Activated gamma-delta T cell (primary cell): ENCODE measurements at places on chromosomes 13 and 19.

DNA sequence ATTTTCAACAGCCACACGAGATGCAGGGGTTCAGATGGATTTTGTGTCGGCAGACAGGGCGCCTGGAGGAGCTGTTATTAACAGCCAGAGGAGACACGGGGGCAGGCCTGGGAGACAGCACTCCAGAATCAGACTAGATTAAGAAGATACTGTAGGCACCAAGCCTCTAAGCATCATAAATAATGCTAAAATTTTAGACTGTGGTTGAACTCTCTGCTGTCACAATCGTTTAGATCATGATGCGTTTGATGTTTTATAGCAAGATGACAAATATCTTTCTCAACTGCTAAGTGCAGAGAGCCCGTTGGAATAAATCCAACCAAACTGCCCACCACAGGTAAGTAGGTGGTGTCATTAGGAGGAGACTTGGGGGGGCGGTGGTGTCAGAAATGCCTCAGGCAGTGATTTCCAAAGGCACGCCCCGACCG, 63.9 kb downstream of the CEBPG start:
- no peak for DNase-seq

GRCh38 chr13:104750377-104750776, 1684.2 kb upstream of the SLC10A2 start:
- no peak for DNase-seq

DNA sequence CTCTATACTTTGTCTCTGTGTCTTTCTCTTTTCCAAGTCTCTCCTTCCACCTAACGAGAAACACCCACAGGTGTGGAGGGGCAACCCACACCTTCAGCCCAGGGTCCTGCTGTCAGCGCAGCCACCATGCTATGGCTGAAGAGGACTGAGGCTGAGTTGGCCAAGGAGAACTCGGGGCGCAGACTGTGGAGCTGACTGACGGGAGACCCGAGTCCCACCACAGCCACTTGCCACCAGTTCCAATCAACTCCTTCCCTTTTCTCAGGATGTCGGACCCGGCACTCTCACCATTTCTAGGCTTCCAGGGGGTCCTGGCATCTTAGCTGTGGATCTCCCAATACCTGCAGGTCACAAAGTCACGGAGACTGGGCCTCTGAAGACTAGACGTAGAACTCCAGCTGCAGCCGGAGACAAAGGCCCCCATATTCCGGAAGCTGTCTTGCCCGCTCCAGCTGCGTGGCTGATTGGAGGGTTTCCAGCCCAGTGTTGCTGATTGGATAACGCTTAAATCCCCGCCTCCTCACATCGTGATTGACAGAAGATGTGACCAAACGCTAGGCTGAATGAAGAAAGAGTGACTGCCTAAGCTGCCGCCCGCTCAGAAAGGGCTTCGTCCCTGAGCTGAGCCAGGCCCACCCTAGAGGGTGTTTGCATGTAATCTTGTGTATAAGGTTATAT, 63.6 kb downstream of the ZNF429 start:
- DNase-seq = peak; percentile 23

DNA sequence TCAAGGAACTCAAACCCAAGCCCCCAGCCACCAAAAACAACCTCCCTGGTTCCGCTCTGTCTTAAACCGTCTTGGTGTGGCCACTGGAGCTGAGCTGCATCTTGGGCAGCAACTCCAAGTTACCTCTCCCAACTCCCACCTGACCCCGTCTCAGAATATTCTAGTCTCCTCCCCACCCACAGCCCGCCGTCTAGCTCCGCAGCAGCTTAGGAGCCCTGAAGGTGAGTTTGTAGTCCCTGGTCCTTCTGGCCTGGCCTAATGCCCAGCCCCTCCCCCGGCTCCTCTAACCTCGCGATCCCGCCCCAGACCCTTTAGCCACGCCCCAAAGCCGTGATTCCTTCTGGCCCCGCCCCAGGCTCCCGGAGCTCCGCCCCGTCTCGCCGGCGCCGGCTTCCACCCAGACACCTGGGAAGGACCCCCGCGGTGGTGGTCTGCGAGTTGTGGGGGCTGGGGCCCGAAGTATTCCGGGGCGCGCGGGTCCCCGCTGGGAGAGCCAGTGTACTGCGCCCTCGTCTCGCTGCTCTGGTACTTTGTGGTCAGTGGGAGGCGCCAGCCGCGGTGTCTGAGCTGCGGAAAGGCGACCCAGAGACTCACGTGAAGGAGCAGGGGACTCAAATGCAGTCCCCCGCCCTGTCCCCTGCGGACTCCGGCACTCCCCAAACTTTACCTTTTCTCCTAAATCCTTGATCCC, 2.5 kb upstream of the LHB start:
- DNase-seq = peak; percentile 38

DNA sequence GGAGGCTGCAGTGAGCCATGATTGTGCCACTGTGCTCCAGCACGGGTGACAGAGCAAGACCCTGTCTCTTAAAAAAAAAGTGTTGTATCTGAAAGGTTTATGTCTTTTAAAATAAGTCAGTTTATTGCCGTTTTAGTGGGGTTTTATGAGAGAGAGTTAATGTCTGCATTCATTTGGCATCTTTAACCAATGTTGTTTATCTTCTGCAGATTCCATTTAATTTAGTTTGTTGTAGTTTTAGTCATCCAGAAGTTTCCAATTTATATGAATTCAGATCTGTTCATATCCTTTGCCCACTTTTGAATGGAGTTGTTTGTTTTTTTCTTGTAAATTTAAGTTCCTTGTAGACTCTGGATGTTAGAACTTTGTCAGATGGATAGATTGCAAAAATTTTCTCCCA, 36.7 kb upstream of the LPAR6 start:
- no peak for DNase-seq

- DNase-seq = no peak
Observed at GRCh38 chr13:33152389-33152788, 133.2 kb downstream of the STARD13 start.

- no peak for DNase-seq
Observed at GRCh38 chr19:19211499-19212420, at the start of gene NCAN. Gene NCAN, plus strand, starts transcription at chr19:19211958. Its CDS starts 4,996 bp downstream, at chr19:19216954.

GRCh38 chr19:13952931-13953531, 722 bp downstream of the DCAF15 start:
- DNase-seq = no peak

GRCh38 chr13:42602906-42603305, 29.0 kb downstream of the TNFSF11 start:
- no peak for DNase-seq

DNA sequence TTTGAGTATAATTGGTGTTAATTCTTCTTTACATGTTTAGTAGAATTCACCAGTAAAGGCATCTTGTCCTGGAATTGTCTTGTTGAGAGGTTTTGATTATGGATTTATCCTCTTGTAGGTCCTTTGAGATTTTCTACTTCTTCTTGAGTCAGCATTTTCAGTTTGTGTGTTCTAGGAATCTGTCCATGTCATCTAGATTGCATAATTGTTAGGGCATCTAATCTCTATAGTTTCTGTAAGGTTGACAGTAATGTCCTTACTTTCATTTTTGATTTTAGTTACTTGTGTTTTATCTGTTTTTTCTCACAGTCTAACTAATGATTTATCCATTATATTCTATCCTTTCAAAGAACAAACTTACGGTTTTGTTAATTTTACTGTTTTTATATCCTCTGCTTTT, 492.0 kb downstream of the FGF9 start:
- DNase-seq = no peak

DNA sequence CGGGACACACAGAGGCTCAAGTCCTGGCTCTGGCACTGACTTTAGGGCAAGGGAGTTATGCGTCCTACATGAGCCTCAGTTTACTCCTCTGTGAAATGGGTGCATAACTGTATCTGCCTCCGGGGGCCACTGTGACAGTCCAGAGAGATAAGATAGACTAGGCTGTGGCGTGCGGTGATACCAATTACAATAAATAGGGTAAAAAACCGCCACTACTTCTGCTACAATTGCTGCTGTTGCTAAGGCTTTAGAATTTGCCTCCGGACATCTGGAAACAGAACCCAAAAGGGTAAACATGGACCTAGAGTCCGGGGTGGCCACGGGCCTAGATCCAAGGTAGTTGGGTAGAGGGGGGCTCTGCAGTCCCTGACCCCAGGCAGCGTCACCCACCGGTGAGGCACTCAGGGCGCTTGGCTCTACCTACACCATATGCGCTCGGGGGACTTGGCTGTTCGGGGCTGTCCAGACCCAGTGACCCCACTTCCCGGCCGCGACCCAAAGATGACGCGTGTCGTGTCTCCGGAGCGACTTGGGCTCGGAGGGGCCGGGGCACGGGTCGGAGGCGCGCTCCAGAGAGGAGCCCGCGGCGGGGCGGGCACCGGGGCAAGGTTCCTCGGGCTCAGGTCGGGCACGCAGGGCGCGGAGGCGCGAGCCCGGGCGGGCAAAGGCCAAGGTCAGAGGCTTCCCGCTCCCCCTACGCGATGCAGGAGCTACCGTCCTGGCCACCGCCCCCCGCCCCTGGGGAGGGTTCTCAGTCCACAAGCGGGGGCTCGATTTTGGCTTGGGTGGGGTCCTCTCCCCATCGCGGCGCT, 1.1 kb downstream of the INSR start:
- DNase-seq = no peak

DNA sequence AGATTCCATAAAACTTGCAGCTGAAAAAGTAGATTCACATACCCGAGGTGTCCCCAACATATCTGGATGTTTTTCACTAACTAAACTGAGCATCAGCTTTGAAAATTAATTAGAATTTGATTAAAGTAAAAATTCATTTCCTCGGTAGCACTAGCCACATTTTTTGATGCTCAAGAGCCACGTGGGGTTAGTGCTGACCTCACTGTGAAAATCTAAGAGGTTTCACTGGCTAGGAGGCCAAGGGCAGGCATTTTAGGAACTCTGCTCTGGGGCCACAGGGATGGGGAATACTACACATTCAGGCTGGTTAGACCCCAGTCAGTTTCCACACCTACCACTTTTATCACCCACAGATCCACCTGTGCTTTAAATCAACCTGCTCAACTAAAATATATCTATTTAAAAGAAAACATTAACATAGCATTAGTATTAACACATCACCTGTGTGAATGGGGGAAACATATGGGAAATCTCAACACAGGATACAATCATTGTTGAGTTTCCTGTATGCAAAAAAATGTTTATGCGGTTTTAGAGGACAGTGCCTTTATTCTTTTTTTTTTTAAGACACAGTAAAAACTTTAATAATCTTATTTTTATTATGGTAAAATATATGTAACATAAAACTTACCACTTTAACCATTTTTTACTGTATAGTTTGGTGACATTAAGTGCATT, 45.5 kb downstream of the BRD4 start:
- no peak for DNase-seq

GRCh38 chr19:18671303-18672043, 12.0 kb upstream of the CRTC1 start:
- DNase-seq = no peak

- no peak for DNase-seq
Observed at GRCh38 chr13:72208112-72208645, 341.2 kb upstream of the DACH1 start.

- DNase-seq = no peak
Observed at GRCh38 chr19:47022541-47023447, 3.2 kb downstream of the NPAS1 start.

DNA sequence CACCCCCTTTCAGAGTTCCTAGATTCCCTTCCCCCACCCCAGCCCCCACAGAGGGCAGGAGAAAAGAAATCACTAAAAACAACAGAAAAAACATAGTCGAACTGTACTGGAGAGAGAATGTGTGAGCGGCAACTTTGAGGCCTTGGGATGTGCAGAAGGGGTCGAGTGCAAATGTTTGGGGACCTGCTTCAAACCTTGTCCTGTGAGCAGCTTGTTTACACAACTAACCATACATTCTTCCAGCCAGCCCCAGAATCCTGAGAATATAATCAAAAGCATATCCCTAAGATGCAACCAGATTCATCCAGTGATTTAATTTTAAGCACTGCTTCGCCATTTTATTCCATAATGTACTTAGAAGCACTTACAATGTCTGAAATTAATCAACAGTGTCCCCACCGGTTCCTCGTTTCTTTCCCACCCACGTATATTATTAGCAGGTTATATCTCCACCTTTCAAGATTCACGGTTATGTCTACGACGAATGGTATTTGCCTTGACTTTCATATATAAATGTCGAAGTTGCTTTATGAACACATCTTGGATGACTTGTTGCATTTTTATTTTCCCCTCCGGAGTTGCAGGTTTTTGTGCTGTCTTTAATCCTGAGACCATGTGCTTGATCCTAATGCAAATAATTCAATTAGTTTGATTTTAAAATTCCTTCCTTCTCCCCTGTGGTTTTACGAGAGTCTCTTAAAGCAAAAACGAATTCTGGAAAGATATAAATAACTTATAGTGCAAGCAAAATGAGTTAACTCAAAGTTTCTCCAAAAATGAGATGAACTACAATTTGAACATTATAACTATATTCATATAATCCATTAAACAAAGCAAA, 107.6 kb downstream of the ZIC5 start:
- DNase-seq = no peak

DNA sequence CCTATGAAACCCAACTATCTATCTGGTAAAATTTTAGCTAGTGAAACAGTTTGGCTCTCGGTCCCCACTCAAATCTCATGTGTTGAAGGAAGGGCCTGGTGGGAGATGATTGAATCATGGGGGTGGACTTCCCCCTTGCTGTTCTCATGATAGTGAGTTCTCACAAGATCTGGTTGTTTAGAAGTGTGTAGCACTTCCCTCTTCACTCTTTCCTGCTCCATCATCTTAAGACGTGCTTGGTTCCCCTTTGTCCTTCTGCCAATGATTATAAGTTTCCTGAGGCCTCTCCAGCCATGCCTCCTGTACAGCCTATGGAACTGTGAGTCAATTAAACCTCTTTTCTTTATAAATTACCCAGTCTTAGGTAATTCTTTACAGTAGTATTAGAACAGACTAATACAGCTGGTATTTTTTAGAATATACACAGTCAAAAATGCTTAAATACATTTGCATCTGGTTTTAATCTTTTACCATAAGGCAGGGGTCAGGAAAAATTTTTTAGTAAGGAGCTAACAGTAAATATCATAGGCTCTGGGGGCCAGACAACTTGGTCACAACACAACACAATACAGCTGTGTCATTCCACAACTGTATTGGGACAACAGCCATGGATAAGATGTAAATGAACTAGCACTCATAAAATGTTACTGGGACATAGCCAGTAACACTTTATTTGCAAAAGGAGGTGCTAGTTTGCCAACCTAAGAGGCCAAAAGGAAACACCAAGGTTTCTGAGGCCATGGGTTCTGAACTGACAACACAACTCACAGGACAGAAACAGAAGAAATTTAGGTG, 24.3 kb downstream of the DZIP1 start:
- DNase-seq = no peak

GRCh38 chr19:27885359-27885758, 1327.6 kb downstream of the UQCRFS1 start:
- DNase-seq = no peak
